ENCODE measurements at places on chromosomes 6 and 20. TPM values are rescaled to one million over a fixed set of nuclear protein-coding genes. Genes with fewer than 3 reads are reported as not detected.

Gene TFAP2A
- 2.1 TPM for total RNA-seq

Gene ZNF334
- total RNA-seq, result 17.6 TPM

Gene LCA5
- 13.0 TPM for total RNA-seq

Gene THBS2
- 94.3 TPM for total RNA-seq

Gene HLA-DMB
- total RNA-seq, result 22.3 TPM

Gene HLA-DOB
- total RNA-seq, result 0.20 TPM

Gene TMEM63B
- 29.2 TPM for total RNA-seq

Gene PTK6
- total RNA-seq, result 0.06 TPM
